ENCODE measurements at places on chromosomes 16 and 17.

DNA sequence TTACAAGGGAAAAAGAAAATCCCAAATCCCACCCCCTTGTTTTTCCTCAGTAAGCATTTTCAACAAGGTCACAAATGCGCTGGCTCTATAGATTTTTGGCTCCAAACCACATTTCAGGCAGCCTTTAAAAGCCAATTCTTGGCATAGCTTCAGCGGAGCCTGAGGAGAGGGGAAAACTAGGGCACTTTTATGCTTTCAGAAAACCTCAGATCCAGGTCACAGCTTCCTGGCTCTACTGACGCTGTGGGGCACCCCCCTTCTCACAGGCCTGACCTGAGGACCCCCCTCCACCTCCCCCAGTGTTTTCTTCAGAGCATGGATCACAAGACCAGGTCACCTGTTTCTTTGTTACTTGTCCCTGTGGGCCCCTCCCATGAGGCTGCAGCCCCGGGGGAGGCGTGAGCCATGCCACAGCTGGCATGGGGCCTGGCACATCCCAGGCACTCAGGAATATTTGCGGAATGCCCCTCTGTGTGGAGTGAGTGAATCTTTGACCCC is 30.1 kb upstream of the MTSS2 start:
- no peak for DNase-seq

DNA sequence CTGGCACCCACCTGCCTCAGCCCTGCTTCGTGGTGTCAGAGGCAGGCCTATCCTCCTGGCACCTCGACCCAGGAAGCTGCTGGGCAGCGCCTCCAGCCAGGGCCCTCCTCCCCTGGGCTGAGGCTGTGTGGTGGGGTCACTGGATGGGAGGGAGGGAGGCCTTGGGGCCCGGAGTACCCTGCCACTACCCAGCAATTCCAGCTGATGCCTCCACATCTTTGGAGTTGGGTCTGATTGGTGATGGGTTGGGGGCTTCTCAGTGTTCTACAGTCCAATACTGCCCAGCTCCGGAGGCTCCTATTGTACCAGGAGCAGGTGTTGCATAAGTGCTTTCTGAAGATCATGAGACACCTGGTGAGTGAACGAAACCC is 48.0 kb downstream of the USP22 start:
- no peak for DNase-seq

GRCh38 chr16:84190731-84191388 is at the start of gene ADAD2:
ADAD2 (plus strand) TSS chr16:84191157; CDS start chr16:84191231, 74 bp downstream.
- no peak for DNase-seq

GRCh38 chr17:27457360-27457715 is 1.1 kb downstream of the KSR1 start:
- DNase-seq = no peak

GRCh38 chr17:34703533-34703932 is 124.2 kb downstream of the TMEM132E start:
- peak; percentile 48 for DNase-seq

DNA sequence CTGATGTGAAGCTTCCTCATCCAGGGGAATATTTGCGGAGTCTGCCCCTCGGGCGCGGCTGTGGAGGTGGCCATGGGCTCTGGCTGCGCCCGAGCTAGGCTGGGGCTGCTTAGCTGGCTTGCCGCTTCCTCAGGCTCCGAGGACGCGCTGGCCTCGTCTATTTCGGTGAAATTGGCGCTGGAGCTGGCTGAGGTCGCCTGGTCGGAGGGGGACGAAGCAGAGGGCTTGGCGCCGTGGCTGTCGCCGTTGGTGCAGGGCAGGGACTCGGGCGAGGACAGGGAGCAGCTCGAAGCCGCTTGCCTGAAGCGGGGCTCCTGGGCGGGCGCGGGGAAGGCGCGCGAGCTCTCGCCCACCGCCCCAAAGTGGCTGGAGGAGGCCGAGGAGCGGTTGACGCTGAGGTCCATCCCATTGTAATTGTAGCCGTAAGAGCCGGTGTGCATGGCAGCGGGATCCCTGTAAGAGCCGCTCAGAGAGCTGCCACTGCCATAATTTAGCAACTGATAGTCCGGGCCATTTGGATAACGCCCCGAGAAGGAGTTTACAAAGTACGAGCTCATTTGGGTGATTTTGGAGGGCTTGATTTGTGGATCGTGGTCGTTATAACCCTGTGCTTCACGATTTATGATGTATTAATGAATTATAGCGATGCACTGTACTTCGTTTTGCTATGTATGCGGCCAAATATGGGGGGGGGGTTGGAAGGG is at the start of gene HOXB5:
HOXB5 (minus strand) TSS at position 654 of the 704 bp plus-strand sequence; CDS start at position 557, 97 bp downstream.
- no peak for DNase-seq

- no peak for DNase-seq
These were observed 2.0 kb downstream of the PRAC2 start for GRCh38 chr17:48725004-48725287.

All from Kasumi-1 (cell line).